ENCODE measurements at places on chromosomes 11 and 22.

DNA sequence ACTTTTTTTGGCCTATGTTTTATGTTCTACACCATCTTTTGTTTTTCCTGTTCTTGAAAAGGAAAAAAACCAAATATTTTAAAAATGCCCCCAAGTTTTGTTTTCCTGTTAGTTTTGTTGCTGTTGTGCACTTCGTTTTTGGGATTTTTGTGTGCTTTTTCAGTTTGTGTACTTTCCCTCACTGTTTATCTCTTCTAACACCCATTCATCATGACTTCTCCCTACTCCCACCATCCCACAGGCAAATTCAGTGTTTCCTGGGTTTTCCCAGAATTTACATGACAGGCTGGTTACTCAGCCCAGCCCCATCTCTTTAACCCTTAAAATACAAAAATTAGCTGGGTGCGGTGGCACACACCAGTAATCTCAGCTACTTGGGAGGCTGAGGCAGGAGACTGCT is 15.6 kb downstream of the TMEM123 start:
- no peak for DNase-seq

GRCh38 chr11:37858398-37858797 is 1260.4 kb upstream of the RAG2 start:
- no peak for DNase-seq

- DNase-seq, result no peak
Measured at GRCh38 chr11:114612686-114613085, 17.1 kb upstream of the NXPE4 start.

DNA sequence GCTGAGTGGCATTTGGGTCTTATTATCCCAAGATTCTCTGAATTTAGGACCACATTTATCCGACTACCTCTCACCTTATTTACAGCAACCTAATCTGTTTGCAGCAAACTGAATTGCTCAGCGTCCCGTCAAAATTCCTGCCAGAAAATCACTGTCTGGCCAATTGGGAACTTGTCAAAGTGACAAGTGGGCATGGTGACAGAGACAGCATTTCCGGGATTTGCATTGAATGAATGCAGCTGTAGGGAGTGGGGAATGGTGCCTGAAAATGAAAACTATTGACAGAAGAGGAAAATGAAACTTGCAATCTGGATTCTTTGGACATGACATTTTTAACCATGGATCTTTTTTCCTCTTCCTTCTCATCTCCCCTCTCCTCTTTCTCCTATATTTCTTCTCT is 113.8 kb downstream of the NELL1 start:
- no peak for DNase-seq

All from hepatic stellate cell (primary cell).